ENCODE measurements at places on chromosomes 2 and 18. TPM values are rescaled to one million over a fixed set of nuclear protein-coding genes. Genes with fewer than 3 reads are reported as not detected.

The APCDD1 gene
- total RNA-seq = not detected

The CTNNA2 gene
- total RNA-seq = not detected

The ANKRD29 gene
- 5.9 TPM for total RNA-seq

The ALPG gene
- total RNA-seq = not detected

The ATP8B1 gene
- total RNA-seq = 10.6 TPM

The DNAH7 gene
- total RNA-seq = 0.94 TPM

The SERPINB3 gene
- not detected for total RNA-seq

The FASTKD2 gene
- 36.3 TPM for total RNA-seq

The ASPRV1 gene
- total RNA-seq = 0.43 TPM

The RPL31 gene
- 2,183 TPM for total RNA-seq

The CAPN14 gene
- 0.16 TPM for total RNA-seq

The LYPD6 gene
- not detected for total RNA-seq

Measured in bronchial smooth muscle cell (primary cell).